Right atrium auricular region (tissue), 2 donors: ENCODE measurements at places on chromosomes 6 and 20. TPM values are rescaled to one million over a fixed set of nuclear protein-coding genes. Genes with fewer than 3 reads are reported as not detected.
A peak's percentile ranks its signal among the peaks of the same experiment; 100 is the strongest.

DNA sequence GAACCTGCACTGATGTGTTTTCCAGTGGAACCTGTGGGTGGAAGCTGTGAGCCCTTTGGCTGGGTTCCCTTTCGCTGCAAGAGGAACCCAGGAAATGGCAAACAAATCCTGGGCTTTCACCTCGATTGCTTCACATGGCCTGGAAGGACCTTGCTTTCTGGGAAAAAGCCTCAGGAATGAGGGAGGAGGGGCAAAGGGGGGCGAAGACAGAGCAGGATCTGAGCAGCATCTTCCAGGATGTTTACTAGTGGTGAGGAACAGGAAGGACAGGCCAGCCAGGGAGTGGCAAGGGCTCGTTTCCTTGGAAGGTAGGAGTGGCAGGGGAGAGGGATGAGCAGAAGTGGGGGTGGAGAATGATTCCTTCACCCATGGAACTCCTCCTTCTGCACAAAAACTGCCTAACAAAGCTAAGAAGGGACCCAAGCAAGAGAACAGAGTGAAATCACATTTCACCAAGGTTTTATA lies 5.9 kb downstream of the SLC2A10 start:
- no peak for DNase-seq
- H3K4me3 ChIP-seq, result no peak overlapping the region
- H3K4me1 ChIP-seq, result no peaks in the 10 kb centered on the region

DNA sequence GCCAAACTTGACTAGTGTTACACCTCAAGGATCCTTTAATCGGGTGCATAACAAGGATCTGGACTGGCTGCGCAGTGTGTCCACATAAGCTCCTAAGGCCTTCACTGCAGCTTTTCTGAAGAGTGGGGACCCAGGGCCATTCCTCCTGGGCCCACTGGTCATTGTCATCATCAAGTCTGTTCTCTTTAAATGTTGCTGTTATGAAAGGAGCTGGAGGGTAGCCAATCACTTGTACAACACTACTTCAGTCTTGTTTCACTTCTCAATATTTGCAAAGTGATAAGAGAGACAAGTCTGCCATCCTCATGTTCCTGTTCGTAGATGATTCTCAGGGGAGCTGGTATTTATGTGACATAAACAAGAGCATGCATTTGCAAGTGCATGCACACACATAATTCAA lies 149.8 kb downstream of the SYNDIG1 start:
- no peak for DNase-seq
- H3K4me1 ChIP-seq, result no peaks in the 10 kb centered on the region
- H3K36me3 ChIP-seq, result no peaks in the 10 kb centered on the region
- peak overlapping the region; percentile 37 for H3K27ac ChIP-seq
- H3K4me3 ChIP-seq, result no peak overlapping the region

The NHLRC1 gene
- total RNA-seq, result 1.8 TPM

DNA sequence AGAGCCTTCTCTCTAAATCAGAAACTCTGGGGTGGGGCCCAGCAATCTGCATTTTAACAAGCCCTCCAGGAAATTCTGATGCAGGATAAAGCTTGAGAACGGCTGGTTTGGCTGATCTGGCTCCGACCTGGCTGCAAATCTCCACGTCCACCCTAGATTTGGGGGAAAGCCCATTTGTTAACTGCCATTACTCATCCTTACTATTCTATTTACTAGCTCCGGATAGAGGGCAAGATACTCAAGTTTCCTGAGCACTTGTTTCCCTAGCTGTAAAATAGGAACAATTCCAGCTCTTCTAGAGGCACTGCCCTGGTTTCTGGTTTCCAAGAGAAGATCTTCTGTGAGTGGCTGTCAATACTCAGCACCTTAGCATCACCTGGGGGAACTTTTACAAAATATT lies 44.4 kb downstream of the DAAM2 start:
- peaks cover 22% of the 10 kb centered on the region for H3K4me1 ChIP-seq
- no peak overlapping the region for H3K27ac ChIP-seq
- H3K4me3 ChIP-seq, result no peak overlapping the region
- H3K27me3 ChIP-seq, result no peaks in the 10 kb centered on the region
- H3K36me3 ChIP-seq, result no peaks in the 10 kb centered on the region
- DNase-seq, result no peak

The SLC17A4 gene
- total RNA-seq, result not detected

The SMAP1 gene
- 23.7 TPM for total RNA-seq

GRCh38 chr6:105744815-105745214 lies 341.3 kb upstream of the PRDM1 start:
- no peak overlapping the region for H3K27ac ChIP-seq
- no peaks in the 10 kb centered on the region for H3K4me1 ChIP-seq
- H3K27me3 ChIP-seq, result no peaks in the 10 kb centered on the region
- no peak for DNase-seq

The LRP11 gene
- total RNA-seq, result 17.0 TPM

- H3K4me1 ChIP-seq, result no peaks in the 10 kb centered on the region
- H3K27me3 ChIP-seq, result no peaks in the 10 kb centered on the region
- no peak overlapping the region for H3K4me3 ChIP-seq
- H3K27ac ChIP-seq, result no peak overlapping the region
Measured at GRCh38 chr6:23222724-23223123, 653.4 kb downstream of the HDGFL1 start.

The TCP1 gene
- total RNA-seq, result 101 TPM

- peaks cover 14% of the 10 kb centered on the region for H3K36me3 ChIP-seq
- H3K4me1 ChIP-seq, result no peaks in the 10 kb centered on the region
- no peak overlapping the region for H3K4me3 ChIP-seq
- H3K27me3 ChIP-seq, result no peaks in the 10 kb centered on the region
- no peak overlapping the region for H3K27ac ChIP-seq
Measured at GRCh38 chr20:63694584-63695423, 1.6 kb upstream of the TNFRSF6B start.

- H3K36me3 ChIP-seq, result no peaks in the 10 kb centered on the region
- no peak overlapping the region for H3K27ac ChIP-seq
- peaks cover 8% of the 10 kb centered on the region for H3K27me3 ChIP-seq
- H3K4me3 ChIP-seq, result no peak overlapping the region
Measured at GRCh38 chr20:46311719-46312074, 3.4 kb upstream of the CDH22 start.

GRCh38 chr6:26149240-26149639 lies 62.0 kb downstream of the HFE start:
- no peak for DNase-seq
- H3K36me3 ChIP-seq, result no peaks in the 10 kb centered on the region
- H3K4me3 ChIP-seq, result no peak overlapping the region
- H3K4me1 ChIP-seq, result no peaks in the 10 kb centered on the region

The GLP1R gene
- total RNA-seq, result 5.8 TPM

DNA sequence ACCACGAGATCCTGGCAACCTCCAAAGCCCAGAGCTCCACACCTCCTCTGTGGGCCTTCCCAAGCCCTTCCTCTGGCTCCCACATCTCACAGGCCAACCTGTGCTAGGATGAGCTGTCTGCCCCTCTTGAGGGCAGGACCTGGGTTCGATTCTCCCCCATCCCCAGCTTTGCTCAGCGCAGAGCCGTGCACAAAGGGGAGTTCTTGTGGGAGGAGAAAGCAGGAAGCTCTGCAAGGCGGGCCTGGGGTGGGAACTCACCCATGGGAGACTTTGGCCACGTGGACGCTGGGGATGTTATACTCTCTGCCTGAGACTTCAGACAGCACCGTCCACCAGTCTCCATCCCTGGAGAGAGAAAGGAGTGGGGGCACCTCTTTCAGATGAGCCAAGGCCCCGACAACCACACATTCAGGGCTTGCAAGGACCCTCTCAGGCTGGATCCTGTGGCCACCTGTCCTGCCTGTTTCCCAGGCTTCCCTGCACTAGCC lies 12.7 kb downstream of the SLA2 start:
- H3K4me3 ChIP-seq, result no peak overlapping the region
- H3K27me3 ChIP-seq, result no peaks in the 10 kb centered on the region
- H3K27ac ChIP-seq, result no peak overlapping the region
- DNase-seq, result no peak
- H3K4me1 ChIP-seq, result no peaks in the 10 kb centered on the region

The PPP1R14C gene
- 85.4 TPM for total RNA-seq
